ENCODE measurements at places on chromosomes 7 and 10.

DNA sequence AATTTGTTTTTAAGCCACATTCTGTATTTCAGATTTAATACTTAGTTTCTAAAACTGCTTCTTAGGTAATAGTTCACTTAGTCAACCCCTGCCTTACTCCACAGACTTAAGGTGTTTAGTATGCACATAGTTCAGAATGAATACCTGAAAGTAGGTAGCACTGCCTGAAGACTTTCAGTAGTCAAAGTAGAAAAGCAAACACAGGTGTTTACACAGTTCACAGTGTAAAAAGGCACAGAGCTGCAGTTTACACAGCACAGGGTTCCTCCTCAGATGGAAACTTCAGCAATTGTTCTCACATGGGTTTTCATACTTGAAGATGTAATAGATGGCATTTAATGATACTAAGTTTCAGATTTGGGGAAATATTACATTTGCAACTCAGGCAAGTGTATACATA is 3.1 kb upstream of the PKD1L1 start:
- DNase-seq = no peak

DNA sequence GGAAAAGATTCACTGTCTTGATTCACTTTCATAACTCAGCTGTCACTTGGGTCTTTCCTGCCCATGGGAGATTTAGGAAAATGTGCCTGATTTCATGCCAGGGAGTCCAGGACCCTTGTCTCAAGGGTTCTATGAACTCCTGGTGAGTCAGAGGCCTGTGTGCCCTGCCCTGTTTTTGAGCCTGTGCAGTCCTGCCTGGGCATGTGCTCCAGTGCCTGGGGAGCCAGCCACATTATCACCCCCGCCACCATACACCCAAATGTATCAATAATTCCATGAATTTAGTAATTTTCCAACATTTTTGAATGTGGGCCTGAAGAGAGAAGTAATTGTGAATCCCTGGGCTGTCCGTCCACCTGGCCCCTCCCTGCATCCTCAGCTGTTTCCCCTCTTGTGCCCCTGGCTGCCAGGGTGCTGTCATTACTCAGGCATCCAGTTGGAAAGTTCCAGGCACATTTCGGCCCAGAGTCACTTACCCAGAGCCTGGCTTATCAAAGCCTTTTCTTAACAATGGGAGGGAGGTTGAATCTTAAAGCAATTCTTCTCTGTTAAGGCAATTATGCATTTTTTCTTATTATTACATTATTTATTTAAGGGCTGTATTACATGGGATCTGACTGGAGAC is 287.8 kb upstream of the CDC14C start:
- DNase-seq = no peak

DNA sequence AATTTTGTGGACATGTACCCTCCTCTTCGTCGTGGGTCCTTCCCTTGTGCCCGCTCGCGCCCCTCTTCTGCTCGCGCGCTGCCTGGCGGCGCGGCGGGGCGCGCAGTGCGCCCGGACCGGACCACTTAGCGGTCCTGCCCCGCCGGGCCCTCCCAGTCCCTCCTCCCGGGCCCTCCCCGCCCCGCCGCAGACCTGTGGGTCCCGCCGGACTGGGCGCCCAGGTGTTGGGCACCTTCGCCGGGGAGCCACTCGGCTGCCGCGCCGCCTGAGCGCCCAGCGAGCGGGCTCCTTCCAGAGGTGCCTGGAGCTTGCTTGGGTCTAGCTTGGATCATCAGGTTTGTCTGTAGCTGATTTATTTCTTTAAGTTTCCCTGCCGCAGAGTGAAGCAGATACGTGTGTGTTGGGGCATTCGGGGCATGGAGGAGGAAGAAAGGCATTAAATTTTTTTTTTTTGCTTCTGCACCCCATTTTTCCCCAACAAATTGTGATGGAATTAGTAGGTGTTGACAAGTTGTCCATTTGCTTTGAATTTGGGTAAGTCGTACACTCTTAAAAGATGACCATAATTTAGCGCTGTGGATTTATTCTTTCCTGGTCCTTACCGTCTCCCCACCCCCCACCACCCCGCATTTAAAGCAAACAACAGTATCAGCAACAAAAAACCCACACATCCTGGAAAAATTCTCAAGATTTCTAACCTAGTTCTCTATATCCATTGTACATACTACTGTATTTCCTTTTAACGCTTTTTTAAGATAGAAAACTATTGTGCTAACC is 905 bp downstream of the C1GALT1 start:
- peak; percentile 65 for DNase-seq

DNA sequence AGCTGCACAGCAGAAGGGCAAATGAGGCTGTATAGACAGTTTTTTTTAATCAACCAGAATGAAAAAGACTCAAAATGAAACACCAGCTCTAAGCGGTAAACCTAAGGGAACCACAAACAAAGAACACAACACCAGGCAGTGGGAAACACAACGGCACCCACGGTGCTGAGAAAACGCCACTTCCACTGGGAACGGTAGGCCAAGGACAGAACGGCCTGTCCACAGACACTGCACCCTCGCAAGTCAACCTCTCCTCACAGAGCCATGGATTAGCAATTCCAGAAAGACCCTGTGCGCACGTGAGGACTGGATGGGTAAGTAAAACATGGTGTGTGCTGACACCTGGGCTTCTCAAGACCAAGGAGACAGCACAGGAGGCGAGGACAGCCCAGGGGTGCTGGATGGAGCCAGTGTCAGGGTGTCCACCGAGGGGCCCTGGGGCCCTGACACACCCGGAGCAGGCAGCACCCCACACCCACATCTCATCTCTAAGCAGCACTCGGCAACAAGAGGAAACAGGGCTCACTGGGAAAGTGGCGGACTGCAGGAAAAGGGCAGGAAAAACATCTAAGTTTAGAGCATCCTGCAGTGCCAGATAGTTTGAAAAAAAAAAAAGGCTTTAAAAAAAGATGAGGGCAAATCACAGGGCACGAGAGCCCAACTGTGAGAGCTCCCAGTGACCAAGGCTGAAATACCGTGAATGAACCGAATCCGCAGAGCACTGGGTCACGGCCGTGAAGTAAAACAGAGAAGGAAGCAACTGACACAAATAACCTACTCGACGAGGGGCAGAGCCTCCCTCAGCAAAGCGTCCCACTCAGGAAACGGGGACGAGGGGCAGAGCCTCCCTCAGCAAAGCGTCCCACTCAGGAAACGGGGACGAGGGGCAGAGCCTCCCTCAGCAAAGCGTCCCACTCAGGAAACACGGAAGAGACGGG is 120.2 kb downstream of the MAD1L1 start:
- DNase-seq = peak; percentile 47

DNA sequence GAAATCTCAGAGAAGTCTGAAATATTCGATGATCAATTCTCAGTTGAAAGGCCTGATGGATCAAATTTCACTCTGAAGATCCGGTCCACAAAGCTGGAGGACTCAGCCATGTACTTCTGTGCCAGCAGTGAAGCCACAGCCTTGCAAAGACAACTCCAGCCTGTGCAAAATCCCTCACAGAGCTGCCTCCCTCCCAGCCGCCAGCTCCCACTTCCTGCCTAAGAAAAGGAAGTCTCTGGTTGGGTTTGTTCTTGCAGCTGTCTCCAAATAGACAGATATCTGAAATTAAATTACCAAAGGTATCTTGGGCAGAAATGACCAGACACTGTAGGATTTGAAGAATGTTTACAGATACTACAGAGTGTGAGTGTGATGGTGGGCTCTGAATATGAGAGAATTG is 43.4 kb upstream of the PRSS58 start:
- DNase-seq = no peak

DNA sequence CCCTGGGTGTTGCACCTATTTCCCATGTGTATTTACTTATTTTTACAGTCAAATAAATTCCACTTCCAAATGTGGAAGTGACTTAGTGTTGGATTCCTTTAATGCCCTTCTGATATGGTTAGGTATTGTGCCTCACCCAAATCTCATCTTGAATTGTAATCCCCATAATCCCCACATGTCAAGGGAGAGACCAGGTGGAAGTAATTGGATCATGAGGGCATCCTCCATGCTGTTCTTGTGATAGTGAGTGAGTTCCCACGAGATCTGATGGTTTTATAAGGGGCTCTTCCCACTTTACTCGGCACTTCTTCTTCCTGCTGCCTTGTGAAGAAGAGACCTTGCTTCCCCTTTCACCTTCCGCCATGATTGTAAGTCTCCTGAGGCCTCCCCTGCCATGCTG is 136.9 kb downstream of the SNX10 start:
- no peak for DNase-seq

- no peak for DNase-seq
Measured at GRCh38 chr7:33539659-33540400, 365.5 kb upstream of the BMPER start.

GRCh38 chr10:115649217-115649616 is 556.1 kb downstream of the ATRNL1 start:
- DNase-seq = no peak
